OCI-M1 (cell line): ENCODE measurements at places on chromosomes 4 and X.

GRCh38 chr4:72394012-72394663 is 174.9 kb downstream of the ADAMTS3 start:
- no peak for DNase-seq

- DNase-seq = no peak
Measured at GRCh38 chrX:13994104-13994503, 35.6 kb downstream of the GEMIN8 start.

DNA sequence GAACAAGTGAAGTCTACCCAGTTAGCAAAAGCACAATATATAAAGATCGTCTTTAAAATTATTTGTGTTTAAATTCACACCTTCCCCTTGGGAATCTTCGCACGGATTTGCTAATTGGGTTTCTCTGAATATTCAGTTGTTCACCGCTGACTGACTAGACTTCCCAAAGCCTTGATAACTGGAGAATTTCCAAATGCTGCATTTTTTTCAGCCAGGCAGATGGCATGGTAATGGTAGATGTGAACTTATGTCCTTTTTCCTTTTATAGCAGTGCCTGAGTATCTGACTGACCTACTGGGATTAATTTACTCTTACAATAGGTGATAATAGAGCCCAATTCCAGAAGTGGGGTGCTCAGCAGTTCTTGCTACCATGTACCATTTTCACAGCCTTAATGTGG is 548.1 kb downstream of the PACRGL start:
- no peak for DNase-seq

DNA sequence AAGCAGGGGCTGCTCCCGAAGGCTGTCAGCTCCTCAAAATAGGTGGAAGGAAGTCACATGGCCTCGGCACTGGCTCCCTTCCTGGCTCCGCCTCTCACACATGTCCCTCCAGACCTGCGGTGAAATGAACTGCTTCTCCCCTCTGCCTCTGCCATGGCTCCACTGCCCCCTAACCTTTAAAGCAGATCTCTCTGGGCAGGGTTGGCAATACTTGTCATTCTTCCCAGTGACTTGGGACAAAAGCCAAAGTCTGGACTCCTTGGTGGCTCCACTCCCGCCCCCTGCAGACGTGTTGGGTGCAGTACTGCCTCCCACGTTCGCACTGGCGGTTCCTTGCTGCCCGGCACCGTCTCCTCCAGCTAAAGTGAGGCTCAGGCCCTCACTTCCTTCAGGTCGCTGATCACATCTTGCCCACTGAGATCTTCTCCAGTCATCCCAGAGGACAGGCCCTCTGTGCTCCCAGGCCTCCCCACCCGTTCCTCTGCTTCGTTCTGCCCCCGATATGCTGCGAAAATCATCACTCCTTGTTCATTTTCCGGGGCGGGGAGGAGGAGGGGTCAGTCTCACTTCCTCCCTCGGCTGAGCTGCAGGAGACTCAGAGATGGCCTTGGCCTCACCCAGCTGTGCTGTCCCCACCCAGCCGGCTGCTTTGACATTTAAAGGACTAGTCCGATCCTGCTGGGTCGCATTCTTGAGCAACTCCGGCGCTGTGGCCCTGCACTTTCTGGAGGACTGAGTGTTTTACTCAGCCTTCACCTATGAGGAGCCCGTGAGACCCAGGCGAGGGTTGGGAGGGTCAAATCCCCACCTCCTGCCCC is 97.4 kb downstream of the PHKA2 start:
- DNase-seq = peak; percentile 81

DNA sequence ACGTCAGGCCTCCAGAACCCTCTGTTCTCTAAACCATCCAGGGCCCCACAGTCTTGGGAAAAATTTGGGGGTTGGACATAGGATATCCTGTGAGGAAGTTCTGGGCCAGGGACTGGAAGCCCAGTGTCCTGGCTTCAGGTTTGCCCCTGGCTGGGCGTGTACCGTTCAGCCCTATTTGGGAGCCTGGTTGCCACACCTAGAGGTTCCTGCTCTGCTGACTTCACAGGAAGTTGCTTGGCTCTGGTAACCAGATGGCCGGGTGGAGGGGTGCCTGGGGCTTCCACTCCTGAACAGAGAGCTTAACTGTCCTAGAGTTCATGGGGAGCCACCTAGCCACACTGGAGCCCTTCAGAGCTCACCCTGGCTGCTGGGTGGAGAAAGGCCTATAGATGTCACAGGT is 1.1 kb downstream of the TAFAZZIN start:
- DNase-seq = peak; percentile 3

- no peak for DNase-seq
Measured at GRCh38 chrX:138709886-138710791, 1.4 kb downstream of the FGF13 start.
